ENCODE measurements at places on chromosomes 7 and 10.

- no peak for DNase-seq
Measured at GRCh38 chr10:46305079-46305818, 18.5 kb downstream of the ANTXRL start.

- peak; percentile 68 for DNase-seq
Measured at GRCh38 chr7:151795168-151795811, 81.6 kb downstream of the PRKAG2 start.

- no peak for DNase-seq
Measured at GRCh38 chr7:38728145-38728544, 97.0 kb upstream of the AMPH start.

- DNase-seq, result no peak
Measured at GRCh38 chr10:20890491-20891337, 6.4 kb downstream of the NEBL start.

- DNase-seq, result no peak
Measured at GRCh38 chr10:124911124-124912067, 30.5 kb upstream of the ZRANB1 start.

GRCh38 chr7:90180011-90180585 lies 25.8 kb downstream of the STEAP1 start:
- no peak for DNase-seq

DNA sequence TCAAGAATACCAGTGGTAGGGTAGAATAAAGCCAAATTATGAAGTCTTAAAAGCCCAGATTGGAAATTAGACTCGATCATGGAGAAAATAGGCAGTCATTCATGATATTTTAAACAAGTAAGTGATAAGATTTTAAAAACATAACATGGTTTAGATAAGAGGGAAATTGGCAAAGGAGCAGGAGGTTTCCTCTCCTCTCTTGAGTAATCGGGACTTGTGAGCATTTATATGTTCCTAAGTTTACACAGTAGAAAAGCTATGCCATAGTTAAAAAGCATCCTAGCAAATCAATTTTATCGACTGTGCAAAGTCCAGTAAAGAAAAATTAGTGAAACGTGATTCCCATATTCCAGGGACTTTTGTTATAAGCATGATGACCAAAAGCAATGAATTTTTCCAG lies 313.2 kb downstream of the AHR start:
- DNase-seq, result no peak

DNA sequence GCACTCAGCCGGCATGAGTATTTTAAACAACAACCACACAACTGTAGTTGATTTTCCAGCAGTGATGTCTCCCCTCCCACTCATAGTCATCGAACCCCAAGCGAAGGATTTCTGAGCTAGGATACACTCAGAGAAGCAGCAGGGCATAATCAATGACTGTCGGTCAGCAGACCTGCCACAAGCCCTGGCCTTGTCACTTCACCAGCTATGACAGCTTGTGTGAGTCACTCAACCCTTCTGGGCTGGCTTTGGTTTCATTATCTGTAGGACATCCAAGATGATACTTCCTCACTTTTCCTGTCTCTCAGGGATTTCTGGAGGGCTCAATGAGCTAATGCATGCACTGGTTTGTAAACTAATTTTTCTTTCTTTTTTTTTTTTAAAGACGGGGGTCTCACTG lies 22.0 kb upstream of the UBE3C start:
- no peak for DNase-seq

- no peak for DNase-seq
Measured at GRCh38 chr10:37643187-37643586, 214.2 kb downstream of the ZNF248 start.

- DNase-seq, result no peak
Measured at GRCh38 chr10:21300551-21300950, 224.9 kb downstream of the SKIDA1 start.

GRCh38 chr10:112898540-112899390 lies 51.3 kb upstream of the TCF7L2 start:
- no peak for DNase-seq

DNA sequence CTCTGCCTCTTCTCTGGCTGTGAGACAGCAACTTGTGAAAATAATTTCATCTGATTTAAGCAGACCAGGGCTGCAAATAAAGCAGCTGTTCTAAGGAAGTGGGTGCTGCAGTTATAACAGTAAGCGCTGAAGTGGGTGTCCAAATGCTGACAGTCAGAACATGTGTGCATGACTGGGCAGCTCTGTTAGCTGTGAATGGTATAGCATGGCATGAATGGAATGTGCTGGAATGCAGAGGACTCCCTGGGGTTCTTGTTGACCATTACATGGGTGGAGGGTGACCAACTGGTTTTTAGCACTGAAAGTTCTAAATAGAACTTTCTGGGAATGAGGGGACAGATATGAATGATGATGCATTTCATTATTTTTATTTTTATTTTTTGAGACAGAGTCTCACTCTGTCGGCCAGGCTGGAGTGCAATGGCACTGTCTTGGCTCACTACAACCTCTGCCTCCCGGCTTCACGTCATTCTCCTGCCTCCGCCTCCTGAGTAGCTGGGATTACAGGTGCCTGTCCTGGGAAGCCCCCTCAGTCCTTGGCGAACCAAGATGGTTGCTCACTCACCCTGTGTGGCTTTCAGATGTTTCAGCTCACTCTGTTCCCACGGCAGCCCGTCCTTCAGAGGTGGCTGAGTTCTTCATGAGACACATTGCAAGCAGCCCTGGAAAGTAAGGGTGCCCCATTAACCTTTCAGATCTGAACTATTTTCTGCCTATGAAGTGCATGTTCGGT lies 319.8 kb upstream of the PHYHIPL start:
- DNase-seq, result no peak

GRCh38 chr10:1347962-1348772 lies 292.0 kb downstream of the WDR37 start:
- no peak for DNase-seq

DNA sequence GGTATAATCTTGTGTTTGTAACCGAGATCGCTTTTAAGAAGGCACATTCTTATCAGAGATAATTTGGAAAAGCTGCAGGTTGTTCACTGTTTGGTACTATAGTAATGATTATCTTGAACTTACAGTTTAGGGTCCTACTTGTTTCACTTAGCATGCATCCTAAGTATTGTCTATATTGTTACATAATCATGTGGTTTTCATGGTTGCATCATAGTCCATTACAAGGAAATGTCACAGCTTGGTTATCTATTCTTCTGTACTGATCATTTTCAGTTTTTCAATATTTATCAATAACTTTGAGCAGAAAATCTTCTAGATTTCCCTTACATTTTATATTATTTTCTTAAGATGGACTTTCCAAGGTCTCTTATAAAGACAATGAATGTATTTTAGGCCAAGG lies 116.3 kb downstream of the PLPP4 start:
- no peak for DNase-seq

- no peak for DNase-seq
Measured at GRCh38 chr10:113055458-113055857, 105.4 kb downstream of the TCF7L2 start.

DNA sequence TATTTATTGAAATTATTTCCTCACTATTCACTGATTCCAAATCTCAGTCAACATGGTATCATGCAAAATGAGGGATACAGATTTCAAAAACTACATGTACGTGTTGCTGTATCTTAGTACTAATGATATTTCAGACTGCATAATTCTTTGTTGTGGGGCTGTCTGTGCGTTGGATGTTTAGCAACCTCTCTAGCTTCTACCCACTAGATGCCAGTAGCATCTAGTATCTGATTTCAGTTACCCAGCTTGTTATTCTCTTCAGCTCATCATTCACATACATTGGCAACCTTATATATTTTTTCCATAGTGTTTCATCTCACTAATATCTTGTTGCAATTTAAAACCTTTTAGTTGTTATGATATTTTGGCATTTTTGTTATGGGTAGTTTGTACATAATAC lies 22.5 kb upstream of the WASL start:
- DNase-seq, result no peak

GRCh38 chr7:115613836-115614235 lies 416.7 kb downstream of the TFEC start:
- no peak for DNase-seq

DNA sequence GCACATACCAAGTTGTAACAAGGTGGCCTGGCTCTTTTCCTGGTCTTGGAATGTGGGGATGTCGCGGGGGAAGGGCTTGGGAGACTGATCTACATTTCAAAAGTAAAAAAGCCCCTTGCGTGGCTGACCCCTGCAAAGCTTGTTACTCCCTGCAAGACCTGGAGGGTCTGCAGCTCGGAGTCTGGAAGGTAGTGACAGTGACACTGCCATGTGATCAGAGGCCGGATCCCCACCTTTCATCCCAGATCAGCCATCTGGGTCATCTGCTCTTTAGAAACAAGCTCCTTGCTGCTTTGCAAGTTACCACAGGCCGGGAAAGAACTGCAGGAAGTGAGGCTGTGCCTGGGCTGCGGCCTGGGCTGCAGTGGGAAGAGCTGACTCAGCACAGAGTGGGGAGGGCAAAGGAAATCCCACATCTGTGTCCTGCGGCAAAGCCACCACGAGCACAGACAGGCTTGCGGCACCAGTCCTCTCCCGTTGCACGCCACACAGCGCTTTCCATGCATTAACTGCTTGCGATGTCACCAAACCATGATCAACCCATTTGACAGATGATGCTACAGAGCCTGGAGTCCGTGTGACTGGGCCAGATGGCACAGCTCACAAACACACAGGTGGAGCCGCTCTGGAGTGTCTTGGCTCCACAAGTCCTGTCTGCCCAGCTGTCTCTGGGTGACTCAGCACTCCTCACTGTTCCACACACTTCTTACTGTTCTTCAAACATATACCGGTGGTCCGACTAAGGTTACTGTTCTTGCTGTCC lies 97.7 kb downstream of the SH3PXD2A start:
- DNase-seq, result peak; percentile 53

GRCh38 chr7:91614431-91614830 lies 266.1 kb downstream of the MTERF1 start:
- no peak for DNase-seq

DNA sequence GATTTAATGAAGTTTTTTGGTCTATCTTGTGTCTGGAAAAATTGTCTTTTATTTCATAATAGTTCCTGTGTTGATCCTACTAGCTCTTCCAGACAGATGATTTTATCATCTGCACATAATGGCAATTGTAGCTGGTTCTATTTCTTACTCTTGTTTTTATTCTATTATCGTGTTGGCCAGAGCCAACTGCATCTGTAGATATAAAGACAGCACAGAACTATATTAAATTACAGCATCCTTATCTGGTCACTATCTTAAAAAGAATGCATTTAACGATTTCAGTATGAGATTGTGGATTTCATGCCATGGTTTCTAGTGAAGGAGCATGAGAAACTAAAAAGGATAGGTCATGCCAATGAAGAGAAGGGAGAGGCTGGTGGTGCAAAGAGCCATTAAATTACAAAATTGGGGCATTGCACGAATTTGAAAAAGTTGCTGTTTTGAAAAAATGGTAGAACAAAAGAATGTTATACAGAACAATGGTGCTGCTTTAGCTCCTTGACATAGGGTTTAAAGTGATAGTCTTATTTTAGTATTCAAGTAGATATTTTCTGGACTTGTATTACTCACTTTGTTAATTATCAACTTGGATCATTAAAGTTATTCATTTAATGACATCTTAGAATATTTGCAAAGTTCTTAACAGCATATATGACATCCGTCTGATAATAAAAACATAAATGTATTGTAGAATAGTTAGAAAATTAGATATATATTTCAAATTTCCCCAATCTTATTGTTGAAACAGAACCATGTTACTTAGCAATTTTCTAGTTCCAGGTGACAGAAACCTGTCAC lies 1250.3 kb downstream of the REEP3 start:
- DNase-seq, result no peak

DNA sequence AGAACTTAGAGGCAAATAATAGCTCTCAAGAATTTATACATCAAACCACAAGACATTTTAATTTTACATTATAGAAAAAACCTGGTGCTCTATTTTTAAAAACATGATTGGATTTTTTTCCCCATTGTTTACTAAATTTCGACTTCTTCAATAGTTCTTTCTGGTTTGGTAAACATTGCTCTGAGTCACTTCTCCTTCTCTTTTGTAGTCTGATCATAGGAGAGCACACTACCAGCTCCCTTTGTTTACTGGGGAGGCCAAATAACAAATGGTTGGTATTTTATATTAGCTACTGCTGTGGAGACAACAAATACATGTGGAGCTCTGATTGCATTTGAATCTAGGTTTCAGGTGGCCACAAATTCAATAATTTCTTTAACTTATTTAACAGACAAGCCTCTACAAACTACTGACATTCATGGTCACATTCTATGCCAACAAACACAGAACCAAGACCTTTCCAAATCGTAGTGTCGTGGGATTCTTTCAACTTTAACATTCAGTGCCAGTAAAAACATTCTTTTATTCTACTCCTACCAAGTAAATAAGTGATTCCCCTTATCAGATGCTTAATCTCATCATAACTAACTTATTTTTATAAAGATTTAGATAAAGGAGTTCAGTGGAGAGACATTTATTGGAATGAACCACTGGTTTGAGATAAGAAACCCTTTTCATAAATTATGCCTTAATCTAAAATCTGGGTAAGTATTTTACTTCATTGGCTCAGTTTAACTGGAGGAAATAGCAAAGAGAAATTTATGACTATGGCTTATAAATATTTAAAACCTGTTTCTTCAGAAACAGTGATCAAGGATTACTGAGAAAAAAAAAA lies 17.7 kb upstream of the FXYD4 start:
- no peak for DNase-seq

DNA sequence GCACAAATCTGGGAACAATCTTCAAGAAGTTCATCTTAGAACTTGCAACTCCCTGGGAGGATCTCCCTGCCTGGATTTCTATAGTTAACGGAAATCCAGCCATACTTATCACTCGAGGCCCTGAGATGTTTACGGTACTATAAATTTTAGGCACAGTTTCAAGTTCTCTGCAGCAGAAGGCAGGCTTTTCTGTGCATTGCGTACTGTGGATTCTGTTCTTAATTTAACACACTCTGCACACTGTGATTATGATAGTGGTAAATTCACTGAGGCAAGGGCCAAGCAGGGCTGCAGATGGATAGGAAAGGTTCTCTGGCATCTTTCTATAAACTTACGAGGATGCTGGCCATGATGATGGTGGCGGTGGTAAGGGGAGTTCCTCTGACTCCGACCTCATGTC lies 10.6 kb downstream of the INHBA start:
- no peak for DNase-seq

DNA sequence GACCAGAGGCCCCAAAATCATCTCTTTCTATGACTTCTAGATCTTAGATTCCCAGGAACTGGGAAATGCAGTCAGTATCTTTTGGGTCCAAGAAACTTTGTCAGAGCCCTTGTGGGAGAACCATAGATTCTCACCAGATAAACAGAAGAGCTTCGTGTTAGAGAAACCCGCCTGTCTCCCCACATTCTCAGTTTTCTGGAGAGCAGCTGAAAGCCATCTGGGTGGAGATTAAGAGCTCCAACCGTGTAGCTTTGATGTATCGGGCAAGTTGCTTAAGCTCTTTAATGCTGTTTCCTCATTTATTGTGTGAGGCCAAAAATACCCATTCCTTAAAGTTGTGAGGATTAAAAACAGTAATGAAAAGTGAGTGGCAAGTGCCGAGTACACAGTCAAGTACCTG lies 107.6 kb downstream of the WDR37 start:
- no peak for DNase-seq

- DNase-seq, result no peak
Measured at GRCh38 chr7:88396295-88396947, 89.7 kb upstream of the STEAP4 start.

GRCh38 chr7:20798694-20799121 lies 12.0 kb upstream of the SP8 start:
- no peak for DNase-seq
